ENCODE measurements at places on chromosomes 3 and 15.

- DNase-seq: no peak
Measured at GRCh38 chr3:101039285-101039684, 46.1 kb upstream of the ABI3BP start.

DNA sequence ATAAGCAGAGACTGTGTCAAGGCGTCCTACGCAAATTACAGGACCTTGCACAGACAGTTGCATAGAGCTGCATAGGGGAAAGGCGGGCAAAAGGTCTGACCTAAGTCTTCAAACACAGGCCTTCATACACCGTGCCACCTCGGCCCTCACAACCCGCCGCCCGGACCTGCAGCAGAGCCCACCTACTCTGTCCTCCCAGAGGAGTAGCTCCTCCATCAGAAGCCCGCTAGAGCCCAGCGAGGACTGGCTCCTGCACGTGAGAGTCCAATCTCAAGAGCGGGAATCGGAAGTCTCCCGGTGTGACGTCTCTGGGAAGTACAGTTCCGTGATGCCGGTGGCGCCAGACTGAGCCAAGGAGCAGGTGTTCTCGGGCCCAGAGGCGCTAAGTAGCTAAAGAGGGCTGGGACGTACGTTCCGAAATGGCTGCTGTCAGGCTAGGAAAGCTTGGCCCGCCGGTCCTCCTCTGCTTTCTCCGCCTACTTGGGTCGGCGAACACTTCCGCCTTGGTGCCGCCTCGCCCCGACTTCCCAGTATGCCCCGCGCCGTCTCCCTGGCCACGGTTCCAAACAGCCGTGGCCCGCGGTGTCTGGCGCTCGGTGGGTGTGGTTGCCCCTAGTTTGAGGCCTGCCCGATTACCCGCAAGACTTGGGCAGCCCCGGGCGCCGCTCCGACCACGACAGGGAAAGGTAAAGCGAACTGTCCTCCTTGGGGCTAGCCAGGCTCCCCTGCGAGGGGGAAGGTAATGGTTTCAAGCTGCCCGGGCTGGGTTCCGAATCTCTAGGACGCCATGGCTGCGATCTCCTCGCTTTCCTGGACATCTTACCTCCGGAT lies at the start of the genes ASTE1 and NEK11:
Gene ASTE1 (minus strand): TSS at position 505 of the 831 bp plus-strand sequence. CDS start 1,519 bp downstream, outside the sequence.
Gene NEK11 (plus strand): TSS at position 557 of the 831 bp plus-strand sequence. CDS start 2,832 bp downstream, outside the sequence.
- peak; percentile 91 for DNase-seq

DNA sequence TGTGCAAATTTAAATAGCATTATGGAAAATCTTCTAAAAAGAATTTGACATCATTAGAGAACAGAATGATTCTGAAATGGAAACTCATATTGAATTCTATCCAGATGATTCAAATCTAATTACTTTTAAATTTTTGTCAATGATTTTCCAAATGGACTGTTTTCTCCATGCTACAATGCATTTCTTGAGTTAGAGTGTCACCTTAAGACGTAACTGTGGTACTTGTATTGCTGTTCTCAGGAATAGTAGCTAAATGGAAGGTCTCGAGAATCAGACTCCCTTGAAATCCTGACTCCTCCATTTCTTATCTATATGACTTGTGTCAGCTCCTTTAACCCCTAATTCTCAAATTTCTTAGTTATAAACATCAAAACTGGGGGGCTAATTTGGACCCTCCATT lies 102.3 kb downstream of the P2RY1 start:
- DNase-seq: no peak

GRCh38 chr3:114542359-114542758 lies 248.5 kb downstream of the TIGIT start:
- DNase-seq: no peak

DNA sequence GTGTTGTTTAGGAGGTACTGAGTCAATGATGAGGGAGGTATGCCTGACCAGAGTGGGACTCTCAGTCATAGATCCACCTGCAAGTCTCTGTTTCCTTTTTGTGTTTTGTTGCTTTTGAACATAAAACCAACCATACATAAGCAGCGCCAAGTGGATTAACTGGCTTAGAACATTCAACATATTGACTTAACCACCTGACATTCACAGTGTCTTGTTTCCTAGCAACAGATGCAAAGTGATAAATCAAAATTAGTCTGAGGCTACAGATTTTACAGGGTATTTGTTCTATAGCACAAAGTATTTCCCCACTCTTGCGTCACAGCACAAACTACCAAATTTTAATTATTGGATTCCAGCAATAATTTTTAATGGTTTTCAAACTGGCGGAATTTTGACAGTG lies 283.8 kb downstream of the BBX start:
- peak; percentile 69 for DNase-seq

- no peak for DNase-seq
Measured at GRCh38 chr15:91068966-91069365, 31.1 kb upstream of the SV2B start.

- DNase-seq: no peak
Measured at GRCh38 chr3:197801891-197802778, 11.1 kb downstream of the LRCH3 start.

- DNase-seq: no peak
Measured at GRCh38 chr15:68676926-68677325, 98.1 kb downstream of the CORO2B start.

DNA sequence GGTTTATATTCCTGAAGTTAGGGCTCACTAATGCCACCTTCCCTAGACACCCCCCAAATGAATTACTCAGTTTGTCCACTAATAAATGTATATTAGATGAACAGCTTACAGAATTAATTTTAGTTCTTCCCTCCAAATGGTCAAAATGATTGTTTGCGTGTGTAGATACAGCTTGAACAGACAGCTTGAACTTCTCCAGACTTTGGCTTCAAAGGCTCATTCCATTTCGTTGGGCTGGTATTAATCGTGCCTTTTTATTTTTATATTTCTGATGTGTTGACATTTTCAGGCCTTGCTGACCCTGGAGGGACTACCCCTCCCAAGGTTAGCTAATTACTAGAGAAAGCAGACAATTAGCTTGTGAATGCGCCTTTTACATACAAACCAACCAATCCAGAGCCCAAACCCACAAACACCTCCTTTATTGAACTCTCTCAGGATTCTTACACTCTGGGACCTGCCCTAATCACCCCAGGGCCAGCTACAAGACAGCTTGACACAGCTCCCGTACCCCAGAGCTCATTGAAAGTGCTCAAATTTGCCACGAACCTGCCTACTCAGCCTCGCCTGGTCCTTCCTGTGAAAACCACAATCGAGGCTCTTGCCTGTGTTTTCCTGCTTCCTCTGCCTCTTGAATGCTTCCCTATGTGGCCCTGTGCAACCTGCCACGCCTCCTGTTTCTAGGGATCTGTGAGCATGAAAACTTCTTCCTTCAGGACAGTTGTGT lies 40.3 kb downstream of the RPL22L1 start:
- DNase-seq: no peak

- no peak for DNase-seq
Measured at GRCh38 chr3:171851660-171852058, 8.5 kb downstream of the TMEM212 start.

DNA sequence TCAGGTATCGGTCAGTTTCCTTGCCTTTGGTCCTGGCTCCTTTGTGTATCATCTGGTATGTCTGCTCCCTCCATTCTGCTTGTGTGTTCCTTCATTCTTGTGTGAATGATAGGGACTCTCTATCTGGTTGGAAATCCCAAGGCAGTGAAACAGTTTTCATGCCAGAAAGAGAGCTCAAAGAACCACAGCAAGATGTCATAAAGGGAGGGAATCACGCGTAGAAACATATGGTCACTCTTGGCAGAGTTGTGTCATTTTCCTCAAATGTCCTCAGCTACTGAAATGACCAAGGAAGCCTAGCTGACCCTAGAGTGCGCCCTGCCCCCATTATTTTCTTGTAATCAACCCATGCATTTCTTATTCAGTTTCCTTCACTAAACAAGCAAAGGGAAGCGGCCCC lies 48.0 kb downstream of the RASGRP1 start:
- peak; percentile 71 for DNase-seq

DNA sequence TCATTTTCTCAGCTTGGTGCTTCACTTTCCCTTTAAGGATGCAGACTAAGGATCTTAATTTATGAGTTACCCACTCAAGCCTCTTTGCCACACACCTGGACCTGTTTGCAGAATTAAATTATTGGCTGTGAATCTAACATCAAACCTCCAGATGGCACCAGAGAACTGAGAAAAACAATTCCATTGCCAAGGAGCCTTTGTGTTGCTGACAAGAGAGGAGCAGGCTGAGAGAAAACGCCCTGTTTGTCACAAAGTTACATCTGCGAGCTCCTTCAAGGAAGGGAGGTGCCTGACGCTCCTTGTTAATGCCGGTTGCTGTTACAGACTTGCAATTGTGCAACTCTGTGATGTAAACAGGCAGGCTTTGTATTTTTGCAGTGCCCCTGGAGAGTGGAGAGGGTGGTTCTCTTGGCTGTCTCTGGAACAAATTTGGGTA lies 36.3 kb upstream of the TMC3 start:
- peak; percentile 94 for DNase-seq

GRCh38 chr15:51224428-51224827 lies 114.0 kb downstream of the CYP19A1 start:
- no peak for DNase-seq

DNA sequence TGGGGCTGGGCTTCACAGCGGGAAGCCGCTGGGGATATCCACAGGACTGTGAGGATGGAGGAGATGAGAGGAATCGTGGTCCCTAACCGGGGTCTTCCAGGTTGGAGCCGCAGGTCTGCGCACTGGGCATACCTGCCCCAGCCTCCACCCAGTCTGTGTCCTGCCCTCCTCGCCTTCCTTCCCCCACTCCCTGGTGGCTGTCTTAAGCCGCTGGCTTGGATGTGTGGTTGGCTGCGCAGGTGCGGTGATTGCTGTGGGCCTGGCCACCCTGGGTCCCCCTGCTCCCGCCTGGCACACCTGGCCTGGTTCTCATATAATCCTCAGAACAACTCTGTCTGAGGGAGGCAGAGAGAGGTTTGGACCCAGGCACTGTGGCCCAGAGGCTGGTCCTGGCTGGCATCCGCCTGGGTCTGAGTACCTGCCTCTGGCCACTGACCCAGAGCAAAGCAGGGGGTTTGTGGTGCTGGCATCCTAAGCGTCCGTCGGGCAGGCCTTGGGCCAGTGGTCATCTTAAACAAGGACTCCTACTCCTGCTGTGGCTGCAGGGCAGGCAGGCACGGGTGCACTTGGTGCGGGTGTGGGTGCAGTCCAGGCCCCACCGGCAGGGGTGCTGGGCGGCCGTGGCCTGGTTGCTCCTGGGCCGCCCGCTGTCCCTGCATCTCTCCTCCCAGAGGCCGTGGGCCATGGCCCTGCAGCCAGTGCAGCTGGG lies 18.7 kb downstream of the PLXNA1 start:
- no peak for DNase-seq

DNA sequence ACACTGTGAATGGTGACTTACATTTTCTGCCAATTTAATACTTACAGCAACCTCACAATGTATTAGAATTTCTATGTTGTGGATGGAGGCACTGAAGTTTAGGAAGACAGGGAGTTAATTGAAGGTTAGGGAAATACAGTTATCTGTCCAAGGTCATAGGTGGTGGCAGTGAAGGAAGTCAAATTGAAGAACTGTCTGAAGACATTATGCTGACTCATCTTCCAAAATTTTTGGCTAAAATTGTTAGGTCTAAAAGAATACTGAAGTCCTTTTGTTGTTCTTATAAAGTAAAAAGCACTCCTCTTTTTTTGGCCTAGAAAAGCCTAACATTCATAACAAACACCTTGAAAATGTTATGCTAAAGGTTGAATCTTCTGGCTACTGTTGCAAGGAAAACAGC lies 27.7 kb downstream of the EMC4 start:
- no peak for DNase-seq

- no peak for DNase-seq
Measured at GRCh38 chr3:171797873-171798272, 12.4 kb downstream of the PLD1 start.

DNA sequence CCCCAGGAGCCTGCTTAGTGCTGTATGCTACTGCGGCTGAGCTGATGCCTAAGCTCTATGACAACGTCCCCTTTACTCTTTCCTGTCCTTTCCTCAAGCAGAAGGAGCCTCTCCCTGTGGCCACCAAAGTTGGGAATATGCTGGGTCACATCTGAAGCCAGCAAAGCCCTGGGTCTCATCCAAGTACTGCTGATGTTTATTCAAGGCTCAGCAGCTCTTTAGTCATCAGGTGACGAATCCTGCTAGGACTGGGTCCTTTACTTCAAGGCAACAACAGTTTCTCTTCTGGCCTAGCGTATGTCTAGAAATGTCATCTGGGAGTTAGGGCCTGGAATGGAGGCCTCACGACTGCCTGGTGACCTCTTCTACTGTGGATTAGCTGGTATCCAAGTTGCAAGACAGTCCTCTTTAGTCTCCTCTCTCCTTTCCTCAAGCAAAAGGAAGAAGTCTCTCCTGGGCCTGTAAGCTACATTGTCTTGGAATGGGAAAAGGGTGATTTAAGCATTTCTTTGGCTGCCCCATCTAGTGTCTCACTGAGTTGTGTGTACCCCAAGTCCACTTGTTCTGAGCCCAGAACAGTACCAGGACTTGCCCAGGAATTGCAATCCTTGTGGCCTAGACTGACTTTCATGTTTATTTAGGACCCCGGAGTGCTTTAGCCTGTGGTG lies 63.9 kb downstream of the TNFAIP8L3 start:
- no peak for DNase-seq

GRCh38 chr3:95719481-95719880 lies 1094.9 kb upstream of the EPHA6 start:
- no peak for DNase-seq

- DNase-seq: peak; percentile 32
Measured at GRCh38 chr3:146621723-146622122, 16.6 kb upstream of the PLSCR5 start.

- DNase-seq: no peak
Measured at GRCh38 chr3:179196098-179196497, 47.9 kb downstream of the PIK3CA start.

DNA sequence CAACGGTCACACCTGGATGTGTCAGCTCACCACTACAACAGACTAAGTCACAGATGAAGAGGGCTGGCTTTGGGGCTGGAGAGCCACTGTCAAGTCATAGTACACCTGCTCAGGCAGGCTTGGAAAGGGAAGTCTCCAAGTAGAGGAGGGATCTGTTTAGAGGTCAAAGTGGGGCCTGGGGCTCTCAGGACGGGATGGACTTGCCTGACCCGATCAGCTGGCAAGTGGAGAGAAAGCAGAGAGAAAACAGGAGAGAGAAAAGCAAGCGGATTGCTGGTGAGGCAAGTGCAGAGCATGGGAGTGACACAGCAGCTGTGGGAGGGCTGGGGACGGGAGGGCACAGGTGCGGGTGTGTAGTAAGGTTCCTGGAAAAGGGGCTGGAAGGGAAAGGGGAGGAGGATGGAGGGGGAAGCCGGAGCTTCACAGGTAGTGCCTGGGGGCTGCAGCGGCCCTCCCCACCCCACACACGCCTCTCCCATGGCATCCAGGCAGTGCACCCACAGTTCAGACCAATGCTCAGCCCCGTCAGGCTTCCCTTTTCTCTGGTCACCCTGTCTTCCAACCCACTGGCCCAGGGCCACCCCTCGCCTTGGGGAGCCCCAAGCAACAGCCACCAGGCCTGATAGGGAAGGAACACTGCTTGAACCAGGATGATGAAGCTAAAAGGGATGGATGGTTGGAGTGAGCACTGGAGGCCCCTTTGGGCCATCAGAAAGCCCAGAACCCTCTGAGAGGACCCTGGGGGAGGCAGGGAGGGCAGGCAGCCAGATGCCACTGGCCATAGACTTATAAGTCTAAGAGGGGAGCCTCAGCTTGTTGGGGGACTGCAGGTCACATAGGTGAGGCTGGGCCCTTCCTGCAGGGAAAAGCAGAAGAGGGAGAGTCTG lies 8.5 kb downstream of the RPS17 start:
- DNase-seq: no peak
